COLO829 (cell line): ENCODE measurements at places on chromosomes 2 and 18.

DNA sequence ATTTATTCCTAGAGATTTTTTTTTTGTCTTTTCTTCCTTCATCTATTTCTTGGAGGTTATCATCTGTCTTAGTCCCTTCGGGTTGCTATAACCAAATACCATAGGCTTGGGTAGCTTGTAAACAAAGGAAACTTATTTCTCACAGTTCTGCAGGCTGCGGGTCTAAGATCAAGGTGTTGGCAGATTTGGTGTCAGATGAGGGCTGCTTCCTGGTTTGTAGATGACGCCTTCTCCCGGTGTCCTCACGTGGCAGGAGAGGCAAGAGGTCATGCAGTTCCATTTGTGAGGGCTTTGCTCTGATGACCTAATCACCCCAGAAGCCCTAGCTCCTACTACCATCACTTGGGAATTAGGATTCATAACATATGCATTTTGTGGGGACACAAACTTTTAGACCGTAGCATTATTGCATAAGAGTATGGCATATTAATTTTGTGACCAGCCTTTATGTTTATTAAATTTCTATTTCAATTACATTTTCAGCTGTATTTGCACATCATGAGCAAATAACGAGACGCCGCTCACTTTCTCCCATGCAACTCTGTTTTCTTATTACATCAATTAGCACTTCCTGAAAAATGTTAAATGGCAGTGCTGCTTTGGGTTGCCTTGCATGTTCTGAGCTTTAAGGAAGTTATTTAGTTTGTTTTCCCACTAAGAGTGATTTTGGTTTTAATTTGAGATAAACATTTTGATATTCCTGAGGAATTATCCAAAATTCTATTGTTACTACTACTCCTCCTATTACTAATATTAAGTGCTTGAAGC, 246.4 kb upstream of the HDAC4 start:
- no peak for DNase-seq

DNA sequence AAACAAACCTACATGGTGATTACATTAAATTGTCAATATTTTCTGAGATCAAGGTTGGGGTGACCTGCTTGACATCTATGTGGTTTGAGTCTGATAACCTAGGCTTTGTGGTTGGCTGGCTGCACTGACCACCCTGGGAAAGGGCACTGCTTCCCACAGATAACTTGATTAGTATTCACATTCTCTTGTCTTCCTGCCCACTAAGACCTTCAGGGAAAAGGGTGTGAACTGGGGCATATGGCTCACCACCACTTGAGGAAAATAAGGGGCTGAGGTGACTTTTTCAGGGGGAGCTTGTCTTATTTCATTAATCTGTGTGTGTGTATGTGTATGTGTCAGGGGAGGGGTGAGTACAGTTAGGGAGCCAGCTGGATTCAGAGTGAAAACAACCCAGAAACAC, 1.5 kb downstream of the SMYD1 start:
- no peak for DNase-seq

DNA sequence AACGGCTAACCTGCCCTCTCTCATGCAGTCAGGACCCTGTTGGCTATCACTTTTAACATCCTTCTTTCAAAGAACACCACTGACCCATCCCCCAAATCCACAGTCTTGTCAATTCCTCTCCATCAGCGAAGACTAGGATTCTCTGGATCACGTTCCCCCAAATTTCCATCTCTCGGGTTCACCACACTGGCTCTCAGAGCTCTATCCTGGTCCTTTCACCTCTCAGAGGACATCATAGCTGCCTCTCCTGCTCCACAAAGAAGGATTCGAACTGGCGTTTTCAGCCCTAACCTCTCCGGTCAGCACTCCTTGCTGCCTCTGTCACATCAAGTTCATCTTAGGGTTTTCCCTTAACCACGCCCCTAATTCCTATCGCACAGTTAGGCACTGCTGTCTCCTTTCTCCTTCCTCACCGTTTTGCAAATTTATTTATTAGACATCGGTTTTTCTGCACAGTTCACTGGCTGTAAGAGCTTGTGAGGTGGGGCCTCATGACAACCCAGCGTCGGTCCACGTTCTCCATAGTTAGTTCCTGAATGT, 247.5 kb upstream of the PXDN start:
- no peak for DNase-seq

DNA sequence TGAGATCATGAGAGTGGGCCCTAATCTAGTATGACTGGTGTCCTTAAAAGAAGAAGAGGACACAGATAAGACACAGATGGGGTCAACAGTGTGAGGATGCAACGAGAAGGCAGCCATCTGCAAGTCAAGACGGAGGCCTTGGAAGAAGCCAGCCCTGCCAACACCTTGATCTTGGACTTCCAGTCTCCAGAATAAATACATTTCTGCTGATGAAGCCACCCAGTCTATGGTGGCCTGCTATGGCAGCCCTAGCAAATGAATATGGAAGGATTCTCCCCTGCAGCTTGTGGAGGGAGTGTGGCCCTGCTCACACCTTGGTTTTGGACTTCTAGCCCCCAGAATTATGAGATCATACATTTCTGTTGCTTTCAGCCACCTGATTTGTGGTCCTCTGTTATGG, 12.3 kb downstream of the CTIF start:
- DNase-seq = no peak

DNA sequence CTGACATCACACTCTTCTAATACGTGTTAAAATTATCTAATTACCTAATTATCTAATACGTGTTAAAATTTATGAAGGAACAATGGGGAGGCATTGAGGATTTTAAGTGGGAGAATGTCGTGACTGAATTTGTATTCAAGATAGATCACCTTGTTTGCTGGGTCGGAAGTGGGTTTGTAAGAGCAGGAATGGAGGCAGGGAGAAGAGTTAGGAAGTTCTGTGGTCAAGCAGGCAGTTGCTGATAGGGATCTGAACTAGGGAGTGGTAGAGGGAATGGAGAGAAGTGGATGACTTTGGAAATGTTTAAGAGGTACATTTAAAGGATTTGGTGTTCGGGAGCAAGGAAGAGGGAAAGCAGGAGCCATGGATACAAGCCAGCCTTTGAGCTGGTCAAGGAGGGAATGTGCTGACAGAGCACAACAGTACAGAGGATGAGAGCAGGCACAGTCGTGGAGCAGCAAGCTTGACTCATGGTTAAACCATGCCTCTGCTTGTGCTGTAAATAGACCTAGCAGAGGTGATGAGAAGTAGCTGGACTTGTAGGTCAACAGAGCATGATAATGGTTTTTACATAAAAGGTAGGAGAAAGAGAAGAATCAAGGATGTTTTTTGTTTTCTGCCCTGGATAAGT, 16.2 kb downstream of the IL18RAP start:
- no peak for DNase-seq

- no peak for DNase-seq
These were observed 28.3 kb upstream of the ATP6V1B1 start for GRCh38 chr2:70907130-70908057.

DNA sequence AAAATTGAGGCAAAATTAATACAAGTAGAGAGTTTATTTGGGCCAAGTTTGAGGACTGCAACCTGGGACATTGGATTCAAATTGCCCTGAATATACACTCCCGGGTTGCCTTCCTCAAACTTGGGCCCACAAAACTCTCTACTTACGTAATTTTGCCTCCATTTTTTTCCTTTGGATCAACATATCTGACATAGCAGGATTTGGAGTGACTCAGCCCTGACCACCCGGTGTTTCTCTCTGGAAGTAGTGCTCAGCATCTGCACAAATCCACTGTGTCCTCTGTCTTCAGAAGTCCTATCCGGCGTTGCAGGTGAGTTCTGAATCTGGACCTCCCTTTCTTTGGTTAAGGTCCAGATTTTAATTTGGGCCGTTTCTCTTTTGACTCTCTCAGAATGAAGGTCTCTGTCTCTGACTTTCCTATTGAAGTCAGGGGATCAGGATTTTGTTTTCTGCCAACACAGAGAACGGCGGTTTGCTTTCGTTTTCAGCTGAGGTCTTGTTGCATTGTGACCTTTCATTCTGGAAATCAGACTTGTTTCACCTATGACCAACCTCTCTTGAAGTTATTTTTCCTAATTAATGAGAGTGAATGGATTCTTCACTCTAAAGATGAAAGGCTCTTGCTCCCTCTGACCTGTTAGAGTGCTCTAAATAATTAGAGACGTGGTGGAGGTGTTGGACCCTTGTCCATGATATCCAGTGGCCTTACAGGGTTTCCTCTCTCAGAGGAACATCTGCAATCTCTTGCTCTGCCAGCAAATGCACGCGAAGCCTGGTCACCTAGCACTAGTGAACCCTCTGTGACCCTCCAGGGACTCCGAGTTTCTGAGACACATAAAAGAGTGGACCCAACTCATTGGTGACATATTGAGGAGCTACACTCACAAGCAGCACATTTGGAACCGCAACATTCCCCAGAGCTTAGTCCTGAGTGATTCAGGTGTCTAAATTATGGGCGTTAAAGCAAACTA, 13.6 kb downstream of the TCF23 start:
- DNase-seq = no peak
